AML-193 (cell line): ENCODE measurements at places on chromosomes 3 and 15.
A peak's percentile ranks its signal among the peaks of the same experiment; 100 is the strongest.

DNA sequence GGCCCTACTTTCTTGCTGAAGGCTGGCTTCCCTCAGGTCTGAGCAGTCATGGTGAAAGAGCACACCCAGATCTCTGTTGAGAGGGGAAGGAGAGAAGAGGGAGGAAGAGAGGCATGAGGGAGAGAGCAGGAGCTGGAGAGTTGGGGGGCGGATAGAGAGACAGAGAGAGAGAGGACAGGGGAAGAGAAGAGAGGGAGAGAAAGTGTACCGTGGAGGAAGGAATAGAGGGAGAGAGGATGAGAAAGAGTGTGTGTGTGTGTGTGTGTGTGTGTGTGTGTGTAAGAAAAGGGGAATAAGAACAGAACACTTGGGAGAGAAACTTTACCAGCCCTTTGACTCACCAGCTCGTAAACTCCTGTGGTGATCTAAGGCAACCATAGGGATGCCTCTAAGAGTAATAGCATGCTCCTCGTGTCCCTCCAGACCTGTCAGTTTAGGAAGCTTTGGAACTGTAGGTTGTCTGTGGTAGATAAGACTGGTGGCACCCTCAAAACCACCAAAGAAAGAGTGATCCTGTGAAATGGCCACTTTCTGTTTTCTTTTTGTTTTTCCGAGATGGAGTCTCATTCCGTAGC, 18.2 kb downstream of the ZNF592 start:
- DNase-seq: no peak

- no peak for DNase-seq
Measured at GRCh38 chr15:68316061-68316804, 38.7 kb downstream of the FEM1B start.

DNA sequence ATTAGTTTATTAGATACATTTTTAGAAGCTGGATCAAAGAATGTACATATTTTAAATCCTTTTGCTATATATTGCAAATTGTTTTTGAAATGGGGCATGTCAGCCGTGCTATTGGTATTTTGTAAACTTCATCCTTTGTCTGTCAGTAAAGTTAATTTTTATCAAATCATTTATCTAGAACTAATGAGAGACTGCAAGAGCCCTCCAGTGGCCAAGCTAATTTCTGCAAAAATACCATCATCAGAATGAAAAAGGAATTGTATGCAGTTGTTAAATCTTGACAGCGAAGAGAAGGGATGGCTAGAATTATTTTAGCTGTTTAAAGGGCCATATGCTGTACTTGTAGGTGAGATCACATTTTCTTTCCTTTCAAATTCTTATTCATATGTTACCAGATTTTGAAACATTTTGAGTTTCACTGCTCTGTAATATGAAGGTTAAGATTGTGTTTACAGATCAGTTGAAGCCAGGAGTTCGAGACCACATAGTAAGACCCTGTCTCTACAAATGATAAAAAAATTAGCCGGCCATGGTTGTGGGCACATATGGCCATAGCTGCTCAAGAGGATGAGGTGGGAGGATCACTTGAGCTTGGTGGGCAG, 8.1 kb upstream of the CLDN11 start:
- DNase-seq: peak; percentile 39

- DNase-seq: no peak
Measured at GRCh38 chr3:50137531-50137930, 17.6 kb upstream of the SEMA3F start.

DNA sequence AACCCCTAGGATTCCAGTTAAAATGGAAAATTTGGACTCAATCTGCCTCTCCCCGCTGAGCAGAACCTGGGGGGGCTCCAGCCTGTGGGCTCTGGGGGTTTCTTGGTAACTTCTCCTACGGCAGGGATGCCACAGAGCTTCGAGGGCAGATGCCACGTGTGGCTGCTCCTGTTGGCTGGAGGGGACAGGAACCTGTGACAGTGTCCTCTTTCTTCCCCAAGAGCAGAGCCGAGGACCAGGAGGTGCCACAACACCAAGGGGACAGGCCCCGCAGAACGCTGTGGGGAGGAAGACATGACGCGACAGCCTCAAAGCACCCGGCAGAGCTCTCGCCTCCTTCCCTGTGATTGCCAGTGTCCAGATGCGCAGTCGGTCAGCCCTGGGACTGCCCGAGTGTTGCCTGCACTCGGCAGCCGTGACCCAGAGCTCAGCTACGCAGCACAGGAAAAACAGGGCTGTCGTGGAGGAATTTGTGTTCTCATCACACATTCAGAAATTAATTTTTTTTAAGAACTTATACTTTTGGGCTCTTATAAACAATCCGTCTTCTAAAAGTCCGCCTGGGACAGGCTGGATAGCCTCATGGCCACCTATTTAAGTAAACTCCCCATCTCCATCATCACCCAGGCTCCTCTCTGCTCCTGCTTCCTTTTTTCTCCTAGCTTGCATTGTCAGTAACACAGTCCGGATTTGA, 131.9 kb upstream of the MEF2A start:
- DNase-seq: no peak

DNA sequence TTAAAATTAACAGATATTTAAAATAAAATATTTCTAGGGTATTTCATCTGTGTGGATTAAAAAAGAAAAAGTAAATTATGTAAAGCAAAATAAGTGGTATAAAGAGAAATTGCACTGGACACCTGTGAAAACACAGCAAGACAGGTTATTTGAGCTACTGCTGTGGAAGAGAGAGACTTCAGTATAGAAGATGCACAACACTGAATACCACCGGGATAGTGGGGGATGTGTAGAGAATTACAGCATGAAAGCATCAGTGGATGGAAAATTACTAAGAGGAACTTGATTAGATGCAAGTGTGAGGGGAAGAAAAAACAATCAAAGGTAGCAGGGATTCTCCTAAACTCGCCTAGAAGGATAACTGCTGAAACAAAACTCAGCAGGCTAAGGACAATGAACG, 1242.5 kb upstream of the GBE1 start:
- no peak for DNase-seq

DNA sequence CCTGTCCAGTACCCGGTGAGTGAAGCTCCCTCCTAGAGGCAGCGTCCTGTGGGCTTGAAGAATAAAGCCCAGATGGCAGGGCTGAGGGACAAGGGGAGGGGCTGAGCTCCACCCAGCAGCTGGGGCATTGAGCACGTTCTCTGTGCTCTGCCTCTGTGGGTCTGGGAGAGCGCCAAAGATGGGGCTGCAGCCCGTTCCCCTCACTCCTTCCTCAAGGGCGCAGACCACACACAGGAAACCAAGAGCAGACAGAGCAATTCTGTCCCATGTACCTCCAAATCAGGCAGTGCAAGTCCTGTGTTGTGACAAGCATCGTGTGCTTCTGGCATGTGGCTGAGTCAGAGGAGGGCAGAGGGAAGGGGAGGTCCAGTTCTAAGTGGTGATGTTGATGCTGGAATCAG, 15.7 kb upstream of the KIF23 start:
- DNase-seq: no peak

GRCh38 chr15:45641999-45642932, 7.4 kb downstream of the SQOR start:
- DNase-seq: peak; percentile 18

DNA sequence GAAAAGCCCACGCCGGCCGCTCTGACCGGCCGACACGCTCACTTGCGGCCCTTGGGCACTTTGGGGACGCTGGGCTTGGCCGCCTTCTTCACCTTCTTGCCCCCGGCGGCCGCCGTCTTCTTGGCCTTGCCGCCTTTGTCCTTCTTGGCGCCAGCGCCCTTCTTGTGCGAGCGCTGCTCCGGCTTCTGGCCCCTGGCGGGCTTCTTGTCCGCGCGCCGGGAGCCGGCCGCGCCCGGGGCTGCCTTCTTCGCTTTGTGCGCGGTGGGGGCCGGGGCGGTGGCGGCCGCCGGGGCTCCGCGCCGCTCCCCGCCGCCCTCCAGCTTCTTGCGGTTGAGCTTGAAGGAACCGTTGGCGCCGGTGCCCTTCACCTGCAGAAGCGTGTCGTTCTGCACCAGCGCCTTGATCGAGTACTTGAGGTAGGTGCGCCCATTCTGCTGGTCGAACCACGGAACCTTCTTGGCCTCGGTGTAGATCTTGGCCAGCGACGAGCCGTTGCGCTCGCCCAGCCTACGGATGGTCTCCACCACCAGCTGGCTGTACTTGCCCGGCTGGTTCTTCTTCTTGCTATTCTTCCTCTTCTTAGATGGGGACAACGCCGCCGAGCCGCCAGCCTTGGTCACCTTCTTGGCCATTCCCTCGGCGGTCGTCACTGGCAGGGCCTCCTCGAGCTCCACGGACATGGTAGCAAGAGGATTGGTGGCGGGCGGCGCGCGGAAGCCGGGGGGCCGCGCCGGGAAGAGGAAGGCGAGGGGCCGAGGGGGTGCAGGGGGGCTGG, 36.7 kb downstream of the HMCES start:
- DNase-seq: peak; percentile 53

DNA sequence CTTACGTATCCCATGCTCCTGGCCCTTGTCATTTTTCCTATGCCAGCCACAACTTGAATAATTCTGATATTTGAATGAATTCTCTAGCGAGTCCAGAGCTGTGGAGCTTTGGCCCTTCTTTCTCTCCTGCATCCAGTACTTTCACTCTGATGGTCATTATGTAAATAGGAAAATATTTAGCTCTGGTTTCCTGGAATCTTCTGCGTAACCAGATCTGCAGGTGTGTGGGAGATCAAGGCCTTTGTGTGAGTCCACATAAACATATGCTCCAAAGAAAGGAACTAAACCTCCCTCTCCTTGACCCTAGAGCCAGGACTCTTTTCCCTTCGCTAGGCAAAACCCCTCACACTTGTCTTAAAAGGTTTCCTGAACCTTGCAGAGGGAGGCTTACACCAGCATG, 132.5 kb upstream of the THBS1 start:
- DNase-seq: no peak

GRCh38 chr15:26182441-26182840, 319.3 kb upstream of the ATP10A start:
- no peak for DNase-seq

DNA sequence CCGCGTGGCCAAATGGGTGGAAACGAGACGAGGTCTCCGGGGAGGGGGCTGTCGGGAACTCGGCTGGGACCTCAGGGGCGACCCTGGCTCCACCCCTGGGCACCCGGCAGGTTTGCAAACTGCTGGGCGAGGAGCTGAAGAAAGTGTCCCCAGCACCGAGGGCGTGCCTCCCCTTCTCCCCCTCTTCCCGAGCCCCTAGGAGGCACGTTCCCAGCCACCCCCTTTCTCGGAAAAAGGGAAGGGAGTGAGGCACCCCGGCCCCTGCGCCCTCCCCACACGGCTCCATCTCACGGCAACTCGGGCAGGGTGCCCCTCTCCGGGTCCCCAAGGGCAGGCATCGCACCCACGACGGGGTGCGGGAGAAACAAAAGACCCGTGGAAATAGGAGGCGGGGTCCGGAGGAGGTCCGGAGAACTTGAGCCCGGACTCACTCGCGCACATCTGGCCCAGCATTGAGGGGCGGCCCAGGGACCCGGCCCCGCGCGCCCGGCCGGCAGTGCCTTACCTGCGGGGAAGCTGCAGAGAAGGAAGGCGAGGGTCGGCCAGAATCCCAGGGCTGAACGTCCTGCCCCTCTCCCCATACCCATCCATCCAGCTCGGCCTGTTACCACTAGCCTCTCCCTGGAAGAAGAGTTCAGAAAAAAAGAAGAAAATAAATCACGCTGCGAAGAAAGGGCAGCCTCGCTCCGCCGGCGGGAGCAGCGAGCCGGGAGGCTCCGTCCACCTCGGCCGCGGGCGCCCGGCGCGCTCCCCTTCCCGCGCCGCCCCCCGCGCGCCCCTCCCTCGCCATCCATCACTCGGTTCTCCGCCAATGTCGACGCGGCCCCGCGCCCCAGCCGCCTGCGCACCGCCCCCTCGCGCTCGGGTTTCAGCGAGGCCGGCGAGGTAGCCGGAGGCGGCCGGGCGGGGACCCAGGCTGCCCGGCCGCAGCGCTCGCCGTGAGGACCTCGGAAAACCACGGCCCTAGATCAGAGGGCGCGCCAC, 16.3 kb downstream of the RGMA start:
- DNase-seq: no peak

DNA sequence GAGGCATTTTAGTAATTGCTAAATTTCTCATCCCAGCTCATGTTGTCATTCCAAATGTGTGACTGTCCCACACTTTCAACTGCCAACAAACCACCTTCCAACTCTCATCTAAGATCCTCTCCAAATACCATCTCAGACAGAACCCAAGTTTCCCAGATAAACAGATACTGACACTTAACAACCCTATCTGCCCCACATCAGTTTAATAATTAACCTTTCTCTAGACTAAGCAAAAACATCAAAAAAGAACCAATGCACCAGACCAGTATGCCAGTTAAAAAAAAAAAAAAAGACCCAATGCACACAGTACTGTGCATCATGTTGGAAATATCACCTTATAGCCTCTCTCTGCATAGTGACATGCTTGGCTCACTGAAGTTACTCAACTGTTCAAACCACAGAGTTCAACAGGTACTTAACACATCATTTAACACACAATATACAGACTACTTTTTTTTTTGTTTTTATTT, 5.5 kb downstream of the SFMBT1 start:
- no peak for DNase-seq

DNA sequence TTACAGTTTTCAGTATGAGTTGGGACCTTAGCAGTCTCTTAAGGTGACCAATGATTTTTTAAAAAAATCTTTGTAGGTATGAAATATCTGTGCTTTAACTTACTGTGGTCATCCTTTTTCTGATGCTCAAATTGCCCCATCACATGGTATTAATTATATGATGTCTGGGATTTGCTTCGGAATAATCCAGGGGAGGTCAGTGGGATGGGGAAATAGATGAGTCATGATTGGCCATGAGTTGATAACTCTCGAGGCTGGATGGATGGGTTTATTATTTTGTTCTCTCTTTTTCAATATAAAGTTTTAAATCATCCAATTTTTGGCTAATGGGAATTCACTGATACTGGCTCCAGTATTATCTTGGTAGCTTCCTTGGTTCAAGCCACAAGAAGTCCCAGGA, 370.3 kb upstream of the TPM1 start:
- DNase-seq: no peak

- DNase-seq: no peak
Measured at GRCh38 chr3:150965436-150965835, 7.1 kb downstream of the CLRN1 start.

DNA sequence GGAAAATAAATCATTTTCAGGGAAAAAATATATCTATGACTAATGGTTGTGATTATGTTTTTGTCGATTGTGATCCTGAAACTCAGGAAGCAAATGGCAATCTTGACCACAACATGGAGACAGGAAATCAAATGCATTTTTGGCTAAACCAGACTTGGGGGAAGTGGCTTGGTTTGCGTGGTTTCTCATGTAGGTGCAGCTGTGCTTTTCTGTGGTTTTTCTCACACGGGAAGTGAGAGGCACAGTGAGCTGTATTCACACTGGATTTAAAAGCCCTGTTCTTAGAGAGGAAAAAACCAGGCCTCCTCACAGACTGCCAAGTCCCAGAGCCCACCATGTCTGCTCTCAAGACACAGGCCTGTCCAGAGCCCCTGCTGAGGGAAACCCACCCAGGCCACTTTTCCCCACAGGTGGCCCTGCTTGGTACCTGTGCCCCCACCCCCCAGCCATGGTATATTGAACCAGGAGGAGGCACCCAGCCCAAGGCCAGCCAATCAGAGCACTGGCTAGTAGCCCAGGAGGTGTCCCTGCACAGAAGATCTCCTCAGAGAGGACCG, 46.1 kb downstream of the BTD start:
- DNase-seq: peak; percentile 70

GRCh38 chr3:106577241-106577640, 708.4 kb upstream of the CBLB start:
- DNase-seq: no peak
